ENCODE measurements at places on chromosomes 3 and 15.

DNA sequence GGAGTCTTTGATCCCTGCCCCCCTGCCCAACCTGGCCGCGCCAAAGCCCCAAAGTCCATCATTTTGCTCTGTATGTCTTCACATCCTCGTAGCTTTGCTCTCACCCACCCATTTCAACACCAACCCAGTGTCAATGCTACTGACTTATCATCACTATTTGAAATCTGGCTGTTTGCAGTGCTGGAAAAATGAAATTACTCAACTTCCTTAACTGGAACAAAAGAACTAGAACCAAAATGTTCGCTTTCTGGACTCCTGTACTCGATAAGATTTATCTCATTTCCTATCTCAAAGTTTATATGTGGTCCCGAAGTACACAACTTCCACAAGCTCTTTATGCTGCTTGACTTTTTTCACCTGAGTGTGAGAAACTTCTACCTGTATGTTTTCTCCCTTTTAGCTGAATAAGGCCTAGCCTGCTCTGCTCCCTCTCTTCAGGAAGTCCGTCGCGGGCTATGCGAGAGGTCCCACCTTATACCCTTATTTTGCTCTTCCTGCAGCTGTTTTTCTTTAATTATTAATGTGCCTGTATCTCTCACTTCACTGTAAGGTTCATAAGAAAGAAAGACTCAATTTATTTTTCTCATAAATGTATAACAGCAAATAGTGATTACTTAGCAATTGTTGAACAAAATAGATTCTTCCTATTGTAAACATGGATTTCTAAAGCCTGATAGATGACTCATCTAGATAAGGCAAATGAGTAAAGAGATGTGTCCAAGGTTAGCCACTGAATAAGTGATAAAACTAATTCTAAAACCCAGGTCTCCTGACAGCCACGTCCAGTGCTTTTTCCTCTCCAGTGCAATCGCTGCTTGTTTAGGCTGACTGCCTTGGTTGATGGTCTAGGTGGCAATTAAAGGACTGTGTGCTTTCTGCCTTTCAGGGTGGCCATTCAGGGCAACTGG is 464.1 kb upstream of the TPRG1 start:
- no peak for DNase-seq

GRCh38 chr15:90401495-90401894 is 13.5 kb downstream of the IQGAP1 start:
- DNase-seq, result no peak

DNA sequence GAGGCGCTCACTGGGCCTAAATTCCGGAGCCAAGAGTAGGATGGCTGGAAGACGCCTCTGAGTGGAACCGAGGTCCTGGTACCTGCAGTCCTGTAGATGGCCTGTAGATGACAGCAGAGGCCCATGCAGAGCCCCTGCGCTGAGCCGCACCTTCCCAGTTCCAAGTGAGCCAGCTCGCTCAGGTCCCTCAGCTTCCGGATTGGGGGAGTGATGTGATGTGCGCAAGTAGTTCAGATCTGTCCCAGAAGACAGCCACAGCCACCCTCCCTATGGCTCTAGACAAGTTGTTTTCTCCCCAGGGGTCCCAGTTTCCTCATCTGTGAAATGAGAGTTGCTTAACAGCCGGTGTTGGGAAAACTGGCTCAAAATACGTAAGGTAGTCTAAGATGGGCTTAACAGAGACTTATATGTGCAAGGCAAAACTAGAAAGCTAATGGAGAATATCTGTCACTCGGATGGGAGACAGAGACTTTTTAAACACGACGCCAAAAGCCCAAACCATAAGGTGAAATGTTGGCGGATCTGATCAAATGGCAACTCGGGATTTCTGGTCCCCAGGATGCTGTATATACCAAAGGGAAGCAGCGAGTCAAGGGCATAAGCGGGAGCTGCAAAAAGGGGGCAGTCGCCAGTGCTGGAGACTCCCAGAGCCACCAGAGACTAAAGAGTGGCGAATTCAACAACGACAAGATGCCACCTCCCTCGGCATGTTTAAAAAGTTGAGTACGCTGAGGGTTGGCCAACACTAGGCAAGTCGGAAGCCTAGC is 765 bp upstream of the MAPKAPK3 start:
- peak; percentile 85 for DNase-seq

GRCh38 chr3:156456771-156457224 is 98.1 kb downstream of the SSR3 start:
- DNase-seq, result no peak

DNA sequence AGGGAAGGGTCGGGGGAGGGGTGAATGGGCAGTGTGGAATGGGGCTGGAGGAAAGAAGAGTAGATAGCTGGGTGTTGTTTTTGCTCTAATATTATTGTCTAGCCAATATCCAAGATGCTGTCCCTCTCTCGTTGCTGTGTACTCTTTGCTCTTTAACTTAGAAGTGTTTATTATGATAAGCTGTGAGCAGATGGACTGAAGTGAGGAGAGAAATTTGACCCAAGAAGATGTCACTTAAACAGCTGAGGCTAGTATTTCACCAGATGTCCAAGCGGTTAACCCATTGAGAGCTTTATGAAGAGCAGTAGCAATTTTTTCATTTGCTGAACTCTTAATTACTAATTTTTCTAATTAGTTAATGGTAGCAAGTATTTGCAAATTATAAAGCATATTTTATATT is 212.2 kb upstream of the TP63 start:
- no peak for DNase-seq

- peak; percentile 35 for DNase-seq
Measured at GRCh38 chr3:146148468-146148931, 12.5 kb downstream of the PLOD2 start.

DNA sequence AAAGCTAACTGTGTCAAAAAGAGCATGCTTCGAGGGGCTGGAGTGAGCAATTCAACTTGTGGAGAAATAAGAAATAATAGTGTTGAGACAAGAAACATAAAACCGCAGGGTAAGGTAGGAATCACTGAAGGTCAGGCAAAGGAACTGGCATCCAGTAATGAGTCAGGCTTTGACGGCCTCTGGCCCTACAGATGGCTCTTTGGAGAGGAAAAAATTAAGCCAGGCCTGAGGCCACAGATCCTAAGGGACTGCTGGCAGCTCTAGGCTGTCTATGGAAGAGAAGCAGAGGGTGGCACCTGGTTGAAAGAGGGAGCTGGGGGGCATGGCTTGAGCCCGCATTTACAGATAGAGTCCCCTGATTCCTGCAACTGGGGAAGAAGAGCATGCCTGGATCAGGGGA is 28.6 kb upstream of the ZSCAN2 start:
- DNase-seq, result peak; percentile 36
